ENCODE measurements at places on chromosomes 12 and 14.
A peak's percentile ranks its signal among the peaks of the same experiment; 100 is the strongest.

DNA sequence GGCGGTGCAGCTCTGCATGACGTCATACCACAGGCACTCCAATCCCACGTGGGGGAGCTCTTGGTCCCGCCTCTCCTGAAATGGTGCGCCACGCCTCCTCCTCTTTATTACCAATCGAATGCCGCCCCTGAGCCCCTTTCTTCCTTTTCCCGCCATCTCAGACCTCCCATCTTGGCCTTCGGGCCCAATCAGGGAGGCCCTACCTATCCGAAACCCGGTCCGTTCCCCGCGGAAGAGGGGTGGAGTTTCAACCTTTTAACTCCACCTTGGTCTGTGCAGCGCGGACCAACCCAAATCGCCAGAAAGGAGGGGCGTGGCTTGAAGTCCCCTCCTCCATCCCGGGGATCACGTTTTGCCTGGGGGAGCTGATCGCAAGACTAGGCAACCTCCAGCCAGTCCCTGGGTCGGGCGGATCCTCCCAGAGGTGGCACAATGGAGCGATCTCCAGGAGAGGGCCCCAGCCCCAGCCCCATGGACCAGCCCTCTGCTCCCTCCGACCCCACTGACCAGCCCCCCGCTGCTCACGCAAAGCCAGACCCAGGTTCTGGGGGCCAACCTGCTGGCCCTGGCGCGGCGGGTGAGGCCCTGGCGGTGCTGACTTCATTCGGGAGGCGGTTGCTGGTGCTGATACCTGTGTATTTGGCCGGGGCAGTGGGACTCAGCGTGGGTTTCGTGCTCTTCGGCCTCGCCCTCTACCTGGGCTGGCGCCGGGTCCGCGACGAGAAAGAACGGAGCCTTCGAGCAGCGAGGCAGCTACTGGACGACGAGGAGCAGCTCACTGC, at the start of gene ESYT1:
Gene ESYT1 (plus strand): TSS at position 380 of the 782 bp plus-strand sequence. CDS start 53 bp downstream, at position 433.
- DNase-seq = peak; percentile 100

DNA sequence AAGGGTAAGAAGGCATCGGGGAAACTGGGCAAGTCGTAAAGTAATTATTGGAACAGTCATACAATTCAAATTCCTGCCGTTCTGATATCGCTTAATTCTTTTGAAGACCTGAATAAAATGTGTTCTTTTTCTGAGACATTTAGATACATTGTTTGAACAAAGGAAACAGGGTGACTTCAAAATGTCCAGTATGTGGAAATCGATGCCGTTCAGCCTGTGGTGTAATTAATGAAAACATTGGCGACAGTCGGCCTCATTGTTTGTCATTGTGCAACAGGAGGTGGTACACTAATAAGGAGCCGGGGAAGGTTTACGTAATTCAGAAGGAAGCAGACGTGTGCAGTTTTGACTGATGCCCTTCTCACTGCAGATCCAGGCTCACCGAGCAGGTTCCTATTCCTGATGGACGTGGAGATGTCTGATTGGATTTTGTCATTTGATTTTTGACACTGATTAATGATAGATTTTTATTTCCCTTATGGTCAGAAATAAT, 92.7 kb downstream of the BORCS5 start:
- no peak for DNase-seq

DNA sequence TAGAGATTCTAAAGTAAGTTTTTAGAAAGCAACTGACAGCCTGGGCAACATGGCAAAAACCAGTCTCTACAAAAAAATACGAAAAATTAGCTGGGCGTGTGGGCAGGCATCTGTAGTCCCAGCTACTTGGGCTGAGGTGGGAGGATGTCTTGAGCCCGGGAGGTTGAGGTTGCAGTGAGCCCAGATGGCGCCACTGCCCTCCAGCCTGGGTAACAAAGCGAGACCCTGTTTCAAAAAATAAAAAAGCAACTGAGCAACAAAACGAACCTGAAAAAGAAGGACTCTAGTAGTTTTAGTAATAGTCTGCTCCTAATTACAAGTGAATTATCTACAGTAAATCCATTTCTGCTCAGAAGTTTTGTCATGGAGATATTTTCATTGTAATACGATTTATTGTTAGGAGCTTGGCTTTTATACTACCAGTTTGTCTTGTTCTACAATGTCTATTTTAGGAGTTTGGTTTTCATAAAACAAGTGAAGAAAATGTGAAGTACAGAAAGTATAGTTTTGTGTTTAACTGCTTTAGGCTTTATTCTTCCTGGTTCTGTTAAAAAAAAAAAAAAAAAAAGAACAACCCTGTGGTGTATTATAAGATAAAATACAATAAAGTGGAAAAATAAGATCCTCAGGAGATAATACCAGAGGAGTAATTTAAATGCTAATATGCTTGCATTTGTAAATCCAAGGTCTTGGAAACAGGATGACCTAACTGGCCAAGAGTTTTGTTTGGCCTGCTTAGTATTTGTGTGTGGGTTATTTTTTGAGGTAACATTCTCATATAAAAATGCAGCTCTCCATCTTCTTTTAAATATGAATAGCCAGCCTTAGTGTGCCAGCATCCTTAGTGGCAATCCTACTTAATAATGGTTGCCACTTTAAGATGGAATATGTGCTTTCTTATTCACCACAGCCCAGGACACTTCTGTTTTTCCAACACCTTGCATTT, 2.8 kb downstream of the TMX1 start:
- DNase-seq = peak; percentile 16

DNA sequence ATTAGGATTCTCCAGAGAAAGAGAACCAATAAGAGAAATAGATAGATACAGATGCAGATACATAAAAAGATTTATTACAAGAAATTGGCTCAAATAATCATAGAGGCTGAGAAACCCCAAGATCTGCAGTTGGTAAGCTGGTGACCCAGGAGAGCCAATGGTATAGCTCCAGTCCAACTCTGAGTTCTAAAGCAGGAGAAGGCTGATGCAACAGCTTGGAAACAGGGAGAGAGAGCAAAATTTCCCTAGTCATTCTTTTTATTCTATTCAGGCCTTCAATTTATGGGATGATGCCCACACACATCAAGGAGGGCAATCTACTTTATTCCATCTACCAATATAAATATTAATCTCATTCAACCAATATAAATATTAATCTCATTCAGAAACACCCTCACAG, 218.2 kb downstream of the PRKD1 start:
- no peak for DNase-seq

GRCh38 chr14:101966742-101967141, 2.4 kb downstream of the DYNC1H1 start:
- no peak for DNase-seq

DNA sequence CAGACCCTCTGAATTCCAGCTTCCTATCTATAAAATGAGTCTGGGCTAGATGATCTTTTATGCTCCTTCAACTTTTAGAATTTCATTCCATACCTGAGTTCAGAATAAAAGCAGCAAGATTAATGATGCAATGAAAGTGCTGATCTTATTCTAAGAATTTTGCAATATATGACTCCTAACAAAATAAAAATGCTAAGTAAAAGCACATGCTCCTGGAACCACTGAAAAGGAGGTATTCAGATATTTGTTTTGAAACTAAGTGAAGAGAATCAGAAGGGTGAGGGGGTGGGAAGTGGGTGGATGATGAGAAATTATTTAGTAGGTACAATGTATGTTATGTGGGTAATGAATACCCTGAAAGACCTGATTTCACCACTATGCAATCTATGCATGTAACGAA, 216.6 kb downstream of the PTPRO start:
- no peak for DNase-seq

GRCh38 chr12:26255893-26256645, 60.7 kb downstream of the SSPN start:
- no peak for DNase-seq

DNA sequence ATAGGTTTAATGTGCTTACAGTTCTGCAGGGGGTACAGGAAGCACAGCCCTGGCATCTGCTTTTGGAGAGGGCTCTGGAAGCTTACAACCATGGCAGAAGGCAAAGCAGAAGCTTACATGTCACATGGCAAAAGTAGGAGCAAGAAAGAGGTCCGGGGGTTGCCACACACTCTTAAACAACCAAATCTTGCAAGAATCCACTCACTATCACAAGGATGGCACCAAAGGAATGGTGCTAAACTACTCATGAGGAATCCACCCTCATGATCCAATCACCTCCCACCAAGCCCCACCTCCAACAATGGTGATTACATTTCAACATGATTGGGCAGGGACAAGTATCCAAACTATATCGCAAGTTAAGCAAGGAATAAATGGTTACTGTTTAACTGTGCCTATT, 255.8 kb upstream of the AVPR1A start:
- no peak for DNase-seq

DNA sequence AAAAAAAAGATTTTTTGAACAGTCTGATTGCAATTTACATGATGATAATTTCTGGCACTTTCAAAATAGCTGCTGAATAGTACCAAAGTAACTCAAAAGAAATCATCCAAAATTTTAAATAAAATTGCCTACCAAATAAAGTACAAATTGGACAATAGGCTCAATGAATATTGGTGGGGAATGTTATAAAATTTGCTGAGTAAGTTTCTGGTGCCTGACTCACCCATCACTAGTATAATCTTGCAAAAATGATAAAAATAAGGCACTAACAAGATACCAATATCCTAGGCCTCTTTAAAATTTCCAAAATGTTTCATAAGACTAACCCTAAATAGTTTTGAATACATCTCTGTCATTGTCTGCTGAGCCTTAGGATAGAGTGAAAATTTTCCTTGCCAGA, 145.3 kb upstream of the LRFN5 start:
- no peak for DNase-seq

GRCh38 chr12:76551482-76551888, 8.1 kb downstream of the OSBPL8 start:
- peak; percentile 95 for DNase-seq

GRCh38 chr14:73644531-73645247, at the start of gene DNAL1:
Gene DNAL1, plus strand, starts transcription at chr14:73644986. Its CDS starts 54 bp downstream, at chr14:73645040.
- DNase-seq = peak; percentile 93

GRCh38 chr12:3604286-3604685, 113.3 kb downstream of the PRMT8 start:
- no peak for DNase-seq

- no peak for DNase-seq
Observed at GRCh38 chr14:60051721-60052221, 40.0 kb upstream of the PCNX4 start.

GRCh38 chr14:73283608-73284379, 46.5 kb downstream of the PAPLN start:
- no peak for DNase-seq

GRCh38 chr14:55731311-55731872, 151.4 kb downstream of the KTN1 start:
- no peak for DNase-seq

- DNase-seq = no peak
Observed at GRCh38 chr14:96909841-96910364, 112.7 kb downstream of the VRK1 start.

- DNase-seq = no peak
Observed at GRCh38 chr14:89231426-89232113, 185.5 kb downstream of the FOXN3 start.

GRCh38 chr14:52874389-52874788, 76.5 kb downstream of the FERMT2 start:
- DNase-seq = no peak

DNA sequence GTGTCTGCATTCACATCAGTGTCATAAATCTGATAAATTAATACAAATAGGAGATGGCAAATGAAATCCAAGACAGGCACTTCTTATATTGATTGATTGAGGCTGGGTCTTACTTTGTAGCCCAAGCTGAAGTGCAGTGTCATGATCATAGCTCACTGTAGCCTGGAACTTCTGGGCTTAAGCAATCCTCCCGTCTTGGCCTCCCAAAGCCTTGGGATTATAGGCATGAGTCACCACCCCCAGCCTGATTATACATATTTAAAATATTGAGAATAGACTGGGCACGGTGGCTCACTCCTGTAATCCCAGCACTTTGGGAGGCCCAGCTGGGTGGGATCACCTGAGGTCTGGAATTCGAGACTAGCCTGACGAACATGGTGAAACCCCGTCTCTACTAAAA, 51.3 kb downstream of the MARK3 start:
- no peak for DNase-seq

GRCh38 chr12:132476038-132476414, 13.9 kb upstream of the FBRSL1 start:
- DNase-seq = no peak

DNA sequence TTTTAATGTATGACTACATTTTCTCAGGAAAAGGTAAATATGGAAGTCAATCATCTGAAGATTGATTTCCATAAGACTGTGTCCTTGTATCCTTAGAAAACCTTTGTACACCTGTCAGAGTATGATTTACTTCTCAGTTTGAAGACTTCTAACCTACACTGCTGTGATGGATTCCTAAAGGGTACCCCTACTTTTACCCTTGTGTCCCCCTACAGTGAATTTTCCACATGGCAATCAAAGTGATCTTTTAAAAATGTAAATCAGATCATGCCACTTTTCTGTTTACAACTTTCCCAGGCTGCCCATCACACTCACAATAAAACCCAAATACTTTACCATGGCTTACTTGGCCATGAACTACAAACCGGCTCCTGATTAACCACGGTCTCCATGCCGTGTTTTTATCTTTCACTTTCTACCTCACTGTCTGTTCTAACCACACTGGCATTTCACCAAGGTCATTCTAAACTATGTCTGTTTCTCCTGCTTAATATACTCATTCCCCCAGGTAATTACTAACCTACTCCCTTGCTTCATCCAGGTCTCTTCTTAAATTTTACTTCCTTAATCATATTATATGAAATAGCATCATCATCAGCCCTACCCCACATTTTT, 8.1 kb downstream of the DNAI7 start:
- DNase-seq = no peak

DNA sequence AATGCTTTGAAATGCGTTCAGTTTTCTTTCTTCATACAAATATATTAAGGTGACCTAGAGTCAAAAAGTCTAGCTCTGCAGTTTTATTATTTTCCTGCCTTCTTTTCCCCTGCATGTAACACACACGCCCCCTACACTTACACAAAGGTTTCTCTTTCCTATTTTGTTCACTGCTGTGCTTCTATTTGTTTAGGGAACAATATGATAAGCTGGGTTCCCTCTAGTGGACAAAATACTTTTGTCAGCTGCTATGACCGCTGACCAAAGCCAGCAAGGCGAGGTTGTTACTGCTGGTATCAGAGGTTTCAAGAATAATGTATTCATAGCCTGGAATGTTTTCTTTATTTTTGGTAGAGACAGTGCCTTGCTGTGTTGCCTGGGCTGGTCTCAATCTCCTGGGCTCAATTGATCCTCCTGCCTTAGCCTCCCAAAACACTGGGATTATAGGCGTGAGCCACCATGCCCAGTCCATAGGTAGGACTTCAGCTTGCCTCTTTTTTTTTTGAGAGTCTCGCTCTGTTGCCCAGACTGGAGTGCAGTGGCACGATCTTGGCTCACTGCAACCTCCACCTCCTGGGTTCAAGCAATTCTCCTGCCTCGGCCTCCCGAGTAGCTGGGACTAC, 33.4 kb downstream of the FNTB start:
- peak; percentile 84 for DNase-seq

GRCh38 chr14:71451501-71451900, 480.7 kb upstream of the RGS6 start:
- no peak for DNase-seq

DNA sequence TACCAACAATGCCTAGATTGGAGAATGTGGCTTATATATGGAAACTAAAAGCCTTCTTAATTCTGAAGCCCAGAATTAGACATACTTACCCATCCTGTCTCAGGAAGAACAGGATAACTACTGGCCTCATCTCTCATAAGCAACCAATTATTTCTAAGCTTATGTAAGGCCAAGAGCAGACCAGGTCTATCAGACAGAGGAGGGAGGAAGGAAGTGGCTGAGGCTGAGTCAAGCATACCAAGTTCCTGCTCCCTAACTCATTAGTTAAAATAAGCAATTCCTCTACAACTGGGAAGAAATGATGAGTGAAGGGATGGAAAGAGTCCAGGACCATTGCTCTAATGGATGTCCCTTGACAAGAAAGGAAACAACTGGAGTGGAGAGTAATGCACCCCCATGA, 27.0 kb upstream of the INSM2 start:
- DNase-seq = no peak

- DNase-seq = no peak
Observed at GRCh38 chr14:90091393-90091792, 29.6 kb downstream of the KCNK13 start.
